A172 (cell line): ENCODE measurements at places on chromosomes 3 and 15. TPM values are rescaled to one million over a fixed set of nuclear protein-coding genes. Genes with fewer than 3 reads are reported as not detected.
A peak's percentile ranks its signal among the peaks of the same experiment; 100 is the strongest.

- DNase-seq, result no peak
These were observed 44.6 kb downstream of the ABHD2 start for GRCh38 chr15:89132611-89133507.

DNA sequence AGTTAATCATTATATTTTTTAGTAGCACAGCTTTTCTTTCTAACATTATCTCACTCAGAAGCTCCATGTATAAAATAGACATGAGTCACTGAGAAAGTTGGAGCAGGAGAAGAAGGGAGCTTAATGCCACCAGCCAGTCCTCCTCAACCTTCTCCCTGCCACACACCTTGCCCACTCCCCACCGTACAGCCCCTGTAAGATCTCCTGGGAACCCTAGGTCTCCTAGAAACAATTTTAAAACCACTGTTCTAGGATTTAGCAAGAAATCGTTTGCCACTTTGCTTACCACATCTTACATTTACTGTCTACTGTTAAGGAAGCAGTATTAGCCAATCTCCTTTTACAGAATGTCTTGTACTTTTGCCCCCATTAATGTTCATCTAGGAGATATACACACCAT lies 170.1 kb upstream of the SNTN start:
- no peak for DNase-seq

- DNase-seq, result no peak
These were observed 145.5 kb upstream of the SYNPR start for GRCh38 chr3:63132461-63133250.

DNA sequence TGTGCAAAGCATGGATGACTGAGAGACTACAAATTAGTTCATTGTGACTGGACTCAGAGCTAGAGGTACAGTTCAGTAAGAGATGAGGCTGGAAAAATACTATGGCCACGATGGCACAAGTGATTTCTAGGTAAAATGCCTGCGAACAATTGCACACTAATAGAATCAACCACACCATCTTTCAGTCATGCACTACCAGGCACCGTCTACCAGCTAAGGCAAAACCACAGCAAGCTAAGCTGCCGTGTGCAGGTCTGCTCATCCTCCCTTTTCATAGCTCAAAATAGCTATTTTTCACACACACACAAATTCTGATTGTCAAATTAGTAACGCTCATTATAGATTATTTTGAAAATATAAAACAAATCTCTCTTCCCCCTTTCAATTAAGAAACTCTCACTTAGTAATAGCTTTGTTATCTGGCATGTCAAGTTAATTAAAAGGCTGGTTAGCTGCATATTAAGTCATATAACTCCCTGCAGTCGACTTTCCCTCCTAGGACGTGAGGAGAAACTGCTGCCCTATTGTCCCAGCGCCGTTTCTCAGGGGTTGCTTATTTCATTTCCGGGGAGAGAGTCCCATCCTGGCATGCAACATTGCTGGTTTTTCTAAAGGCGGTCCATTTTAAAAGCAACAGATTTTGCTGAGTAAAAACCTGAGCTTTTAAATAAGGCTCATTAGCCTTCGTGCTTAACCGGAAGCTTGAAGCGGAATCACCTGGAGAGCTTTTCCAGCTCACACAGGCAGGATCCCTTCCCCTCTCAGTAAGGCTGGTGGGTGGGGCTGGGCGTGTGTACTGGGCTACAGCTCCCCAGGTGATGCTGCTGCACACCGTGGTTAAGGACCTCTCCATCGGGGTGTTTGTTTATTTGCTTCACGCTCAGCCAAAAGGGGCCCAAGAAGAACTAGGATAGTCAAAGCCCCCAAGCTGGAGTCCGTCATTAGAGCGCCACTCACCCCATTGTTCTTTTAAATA lies 16.9 kb upstream of the MEX3B start:
- DNase-seq, result no peak

- DNase-seq, result no peak
These were observed 2.8 kb upstream of the NRROS start for GRCh38 chr3:196636369-196637349.

DNA sequence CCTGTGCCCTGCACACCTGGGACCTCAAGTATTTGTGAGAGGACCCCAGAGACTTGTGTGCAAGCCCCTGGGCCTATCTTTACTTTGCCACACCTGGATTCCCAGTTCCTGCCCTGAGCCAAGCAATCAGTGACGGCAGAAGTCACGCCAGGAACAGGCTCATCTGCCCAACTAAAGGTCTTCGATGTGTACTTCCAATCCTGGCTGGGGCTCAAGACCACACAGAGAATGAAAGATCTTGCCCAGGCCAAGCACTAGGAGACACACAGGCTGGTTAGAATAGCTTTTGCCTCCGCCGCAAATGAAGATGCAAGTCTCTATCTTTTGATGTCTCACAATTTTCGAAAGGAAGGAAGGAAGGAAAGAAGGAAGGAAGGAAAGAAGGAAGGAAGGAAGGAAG lies 228.8 kb downstream of the OCA2 start:
- no peak for DNase-seq

DNA sequence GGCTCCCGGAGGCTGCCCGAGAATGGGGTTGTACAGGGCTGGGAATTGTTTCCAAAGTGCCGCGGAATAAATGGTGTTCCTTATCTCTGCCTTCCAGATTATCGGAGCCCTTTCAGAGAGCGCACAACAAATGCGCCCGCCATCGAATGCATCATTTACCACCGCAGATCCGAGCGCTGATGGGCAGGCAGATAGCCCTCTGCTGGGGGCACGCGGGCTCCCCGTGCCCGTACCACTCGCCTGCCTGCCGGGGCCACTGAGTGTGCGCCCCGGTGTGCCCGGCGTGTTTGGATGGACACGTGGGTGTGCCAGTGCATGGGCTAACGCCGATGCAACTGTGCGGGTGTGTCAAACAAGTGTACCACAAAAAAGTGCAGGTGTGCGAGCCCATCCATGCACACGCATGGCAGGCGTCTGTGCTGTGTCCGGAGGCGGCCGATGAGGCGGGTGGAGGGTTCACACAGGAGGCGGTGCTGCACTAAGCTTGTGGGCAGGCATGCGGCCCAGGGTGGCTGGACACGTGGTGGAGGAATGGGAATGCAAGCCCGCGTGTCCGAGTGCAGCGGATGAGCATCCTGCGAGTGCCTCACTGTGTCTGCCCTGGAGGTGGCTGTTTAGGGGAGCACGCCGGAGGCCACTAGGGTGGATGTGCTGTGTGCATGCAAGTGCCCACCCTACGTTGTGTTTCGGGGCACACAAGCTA lies 3.8 kb upstream of the GATA2 start:
- DNase-seq, result no peak

GRCh38 chr15:39835550-39835949 lies 52.9 kb upstream of the FSIP1 start:
- no peak for DNase-seq

- no peak for DNase-seq
These were observed at the start of gene VIPR1 for GRCh38 chr3:42502429-42503250. TSS of gene VIPR1 (plus strand) at chr3:42502643. CDS start at chr3:42502736, 93 bp downstream.

GRCh38 chr3:125443923-125444322 lies 68.8 kb upstream of the ZNF148 start:
- peak; percentile 14 for DNase-seq

- DNase-seq, result peak; percentile 18
These were observed 289.7 kb upstream of the TPM1 start for GRCh38 chr15:62752657-62753517.

- DNase-seq, result no peak
These were observed 35.5 kb upstream of the PLCL2 start for GRCh38 chr3:16849229-16849628.

- DNase-seq, result peak; percentile 92
These were observed 223.3 kb upstream of the TPRG1 start for GRCh38 chr3:188948281-188948996.

GRCh38 chr3:154274348-154274747 lies 49.9 kb downstream of the DHX36 start:
- no peak for DNase-seq

DNA sequence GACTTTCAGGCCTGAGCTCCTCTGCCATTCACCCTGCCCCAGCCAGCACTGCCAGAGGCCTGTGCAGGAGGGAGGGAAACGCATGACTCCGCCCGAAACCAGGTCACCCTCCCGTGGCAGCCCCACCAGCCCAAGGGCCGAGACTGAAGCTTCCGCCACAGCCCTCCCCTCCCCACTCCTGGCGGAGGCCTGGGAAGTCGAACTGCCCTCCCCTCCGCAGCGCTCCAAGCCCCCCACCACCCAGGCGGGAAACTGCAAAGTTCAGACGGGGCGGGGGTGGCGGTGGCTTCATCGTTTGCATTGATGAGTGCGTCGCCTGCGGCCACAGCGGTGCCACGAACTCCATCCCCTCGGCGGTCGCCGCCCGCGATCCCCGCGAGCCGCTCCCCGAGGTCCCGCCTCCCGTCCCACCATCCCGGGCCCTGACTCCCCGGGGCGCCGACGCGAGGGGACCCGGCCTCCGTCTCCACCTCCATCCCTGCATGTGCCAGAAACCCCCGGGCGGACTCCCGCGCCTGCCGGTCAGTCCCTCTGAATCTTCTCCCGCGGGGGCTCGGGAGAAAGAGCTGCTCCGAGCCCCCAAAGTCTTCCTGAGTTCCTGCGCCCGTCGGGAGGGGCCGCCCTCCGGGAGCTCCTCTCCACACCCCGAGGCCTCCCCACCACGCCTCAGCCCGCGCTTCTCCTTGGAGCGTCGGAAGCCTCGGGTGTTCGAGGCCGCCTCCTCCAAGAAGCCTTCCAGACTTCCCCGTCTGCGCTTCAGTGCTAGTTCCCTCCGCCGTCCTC lies 698 bp downstream of the MELTF start:
- peak; percentile 34 for DNase-seq

- no peak for DNase-seq
These were observed 80.5 kb downstream of the USF3 start for GRCh38 chr3:113615976-113616375.

DNA sequence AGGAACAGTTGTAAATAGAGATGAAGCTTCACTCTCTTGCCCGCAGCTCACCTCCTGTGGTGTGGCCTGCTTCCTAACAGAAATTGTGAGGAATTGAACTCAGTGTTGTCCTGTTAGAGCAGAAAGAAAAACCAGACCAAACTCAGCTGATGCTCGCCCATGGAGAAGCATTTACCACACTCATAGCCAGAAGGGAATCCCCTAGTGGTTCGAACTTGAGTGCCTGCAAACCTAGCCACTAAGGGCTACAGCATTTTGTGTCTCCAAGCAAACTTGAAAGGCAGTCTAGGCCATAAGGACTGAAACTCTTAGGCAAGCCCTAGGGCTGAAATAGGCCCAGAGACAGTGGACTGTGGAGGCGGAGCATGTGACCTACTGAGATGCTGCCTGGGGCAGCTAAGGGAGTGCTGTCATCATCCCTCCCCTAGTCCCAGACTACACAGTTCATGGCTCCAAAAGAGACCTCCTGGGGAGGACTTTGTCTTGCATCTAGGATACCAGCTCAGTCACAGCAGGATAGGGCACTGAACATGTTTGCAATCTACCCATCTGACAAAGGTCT lies 44.5 kb upstream of the MCTP2 start:
- DNase-seq, result no peak

DNA sequence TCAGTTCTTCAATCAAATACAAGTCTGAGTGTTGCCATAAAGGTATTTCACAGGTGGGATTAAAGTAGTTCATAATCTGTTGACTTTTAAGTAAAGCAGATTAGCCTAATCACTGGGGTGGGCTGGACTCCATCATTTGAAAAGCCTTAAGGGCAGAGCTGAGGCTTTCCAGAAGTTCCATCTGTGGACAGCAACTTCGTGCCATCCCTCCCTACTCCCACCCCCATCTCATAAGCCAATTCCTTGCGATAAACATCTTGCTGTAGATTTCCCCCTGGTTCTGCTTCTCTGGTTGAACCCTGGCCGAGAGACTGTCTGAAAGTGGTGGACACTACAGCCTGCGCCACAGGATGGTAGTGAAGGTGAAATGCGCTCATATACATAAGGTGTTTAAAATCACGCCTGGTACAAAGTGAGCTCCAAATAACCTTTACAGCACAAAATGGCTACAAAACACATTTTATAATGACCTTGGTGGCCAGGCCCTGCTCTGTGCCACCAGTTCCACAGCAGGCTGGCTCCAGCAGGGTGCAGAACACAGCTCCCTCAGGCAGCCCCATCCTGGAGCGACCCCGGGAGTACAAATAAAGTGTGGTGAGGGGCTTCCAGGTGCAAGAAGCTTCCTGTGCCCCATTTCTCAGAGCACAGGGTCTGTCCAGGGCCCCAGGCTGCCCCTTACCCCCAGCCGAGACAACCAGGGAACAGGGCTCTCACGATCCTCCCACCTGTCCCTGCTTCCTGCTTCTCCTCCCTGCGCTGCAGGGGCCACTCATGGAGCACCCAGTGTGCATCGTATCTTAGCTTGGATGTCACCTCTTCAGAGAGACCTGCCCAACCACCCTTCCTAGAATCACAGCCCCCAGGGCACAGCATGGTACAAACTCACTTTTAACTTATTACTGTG lies 25.8 kb upstream of the GATA2 start:
- no peak for DNase-seq

GRCh38 chr3:53883008-53883407 lies 1.1 kb upstream of the ACTR8 start:
- DNase-seq, result no peak

DNA sequence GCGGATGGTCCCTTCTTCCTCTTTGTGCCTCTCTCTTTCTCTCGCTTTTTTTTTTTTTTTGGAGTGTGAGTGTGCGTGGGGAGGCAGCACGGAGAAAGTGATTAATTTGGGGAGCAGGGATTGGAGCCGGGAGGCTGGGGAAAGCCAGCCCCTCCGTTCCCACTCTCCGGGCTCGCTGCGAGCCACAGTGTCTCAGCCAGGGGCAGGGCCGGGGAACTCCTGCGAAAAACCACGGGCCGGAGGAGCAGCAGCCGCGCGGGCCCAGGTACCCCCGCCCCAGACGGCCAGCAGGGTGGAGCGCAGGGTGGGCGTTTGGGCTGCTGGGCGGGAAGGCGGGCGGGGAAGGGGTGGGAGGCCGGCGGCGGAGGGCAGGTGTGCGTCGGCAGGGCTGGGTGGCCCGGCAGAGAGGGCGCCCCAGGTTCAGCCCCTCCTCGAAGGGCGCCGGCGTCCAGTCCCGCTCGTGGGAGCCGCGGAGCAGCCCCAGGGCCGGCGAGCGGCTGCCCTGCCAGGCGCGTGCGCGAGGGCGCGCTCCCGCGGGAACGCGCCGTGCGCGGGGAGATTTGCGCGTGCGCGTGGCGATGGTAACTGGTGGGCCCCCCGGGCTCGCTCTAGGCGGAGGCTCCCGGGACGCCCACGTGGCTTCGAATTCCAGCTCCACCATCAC lies 1.4 kb downstream of the CHL1 start:
- no peak for DNase-seq

DNA sequence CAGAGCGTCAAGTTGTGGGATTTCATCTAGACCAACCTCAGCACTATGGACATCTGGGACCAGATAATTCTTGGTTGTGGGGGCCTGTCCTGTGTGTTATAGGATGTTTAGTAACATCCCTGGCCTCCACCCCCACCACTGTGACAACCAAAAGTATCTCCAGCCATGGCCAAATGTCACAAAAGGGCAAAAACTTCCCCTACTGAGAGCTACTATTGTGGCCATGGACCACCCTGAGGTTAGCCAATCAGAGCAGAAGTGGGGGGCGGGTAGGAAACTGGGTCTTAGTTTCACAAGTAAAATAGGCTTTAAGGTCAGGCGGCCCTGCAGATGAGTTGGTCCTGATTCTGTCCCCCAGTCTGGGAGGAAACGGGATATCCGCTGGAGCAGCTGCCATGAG lies 25.4 kb downstream of the KIF7 start:
- DNase-seq, result no peak

GRCh38 chr15:98683831-98684230 lies 35.5 kb downstream of the IGF1R start:
- no peak for DNase-seq

Gene APBA2
- 25.7 and 34.8 TPM in 2 replicates for total RNA-seq

Gene CDHR4
- not detected in 2 replicates for total RNA-seq

Gene CXCR6
- total RNA-seq, result not detected in 2 replicates

Gene CHRNA7
- 0.10 and 0.19 TPM in 2 replicates for total RNA-seq

Gene SLC9C1
- not detected in 2 replicates for total RNA-seq

Gene AP3B2
- 0.09 and 0.29 TPM in 2 replicates for total RNA-seq

Gene NTRK3
- not detected in 2 replicates for total RNA-seq

Gene TNIK
- total RNA-seq, result 6.0 and 17.8 TPM in 2 replicates

Gene GUCA1C
- not detected in 2 replicates for total RNA-seq

Gene CIB2
- total RNA-seq, result 10.7 and 14.4 TPM in 2 replicates
